ENCODE measurements at places on chromosomes 4 and X.
A peak's percentile ranks its signal among the peaks of the same experiment; 100 is the strongest.

GRCh38 chr4:105558277-105558676, 5.9 kb downstream of the ARHGEF38 start:
- no peak for DNase-seq

GRCh38 chr4:106898621-106899230, 137.4 kb downstream of the DKK2 start:
- peak; percentile 3 for DNase-seq

DNA sequence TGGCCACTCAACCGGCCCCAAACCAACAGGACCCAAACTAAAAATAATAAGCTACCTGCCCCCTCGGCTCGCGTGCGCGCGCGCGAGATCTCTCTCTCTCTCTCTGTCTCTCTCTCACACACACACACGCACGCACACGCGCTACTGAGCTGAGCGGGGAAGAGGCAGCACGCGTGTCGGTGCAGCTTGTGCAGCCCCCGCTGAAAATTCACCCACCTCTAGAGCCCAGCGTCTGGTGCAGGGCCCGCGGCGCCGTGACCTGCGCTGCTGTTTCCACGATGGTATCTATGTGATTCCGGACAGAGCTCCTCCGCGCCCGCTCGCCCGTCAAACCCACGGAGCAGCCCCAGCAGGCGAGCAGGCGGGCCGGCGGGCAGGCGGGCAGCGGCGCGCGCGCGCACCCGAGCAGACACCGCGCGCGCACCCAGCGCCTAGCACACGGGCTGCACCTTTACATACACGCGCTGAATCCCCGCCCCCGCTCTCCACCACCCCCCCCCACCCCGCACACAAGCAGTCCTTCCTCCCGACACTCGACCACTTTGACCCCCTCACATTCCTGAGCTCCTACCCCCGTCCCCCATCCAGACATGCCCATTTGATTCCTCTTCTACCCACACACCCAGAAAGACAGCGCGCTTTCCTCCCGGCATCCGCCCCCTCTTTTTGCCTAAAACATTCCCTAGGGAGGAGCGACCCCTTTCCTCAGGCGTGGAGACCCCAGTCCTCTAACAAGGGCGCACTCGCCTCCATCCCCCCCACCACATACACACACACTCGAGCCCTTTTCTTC, 1.0 kb downstream of the SLITRK4 start:
- no peak for DNase-seq

GRCh38 chrX:135330706-135331105, 21.4 kb downstream of the ETDC start:
- DNase-seq, result no peak

GRCh38 chrX:84240848-84241565, 53.0 kb upstream of the RPS6KA6 start:
- DNase-seq, result no peak

- no peak for DNase-seq
Observed at GRCh38 chrX:134849390-134849789, 141.4 kb upstream of the SMIM10 start.

GRCh38 chrX:109294097-109294814, 187.6 kb downstream of the GUCY2F start:
- no peak for DNase-seq

DNA sequence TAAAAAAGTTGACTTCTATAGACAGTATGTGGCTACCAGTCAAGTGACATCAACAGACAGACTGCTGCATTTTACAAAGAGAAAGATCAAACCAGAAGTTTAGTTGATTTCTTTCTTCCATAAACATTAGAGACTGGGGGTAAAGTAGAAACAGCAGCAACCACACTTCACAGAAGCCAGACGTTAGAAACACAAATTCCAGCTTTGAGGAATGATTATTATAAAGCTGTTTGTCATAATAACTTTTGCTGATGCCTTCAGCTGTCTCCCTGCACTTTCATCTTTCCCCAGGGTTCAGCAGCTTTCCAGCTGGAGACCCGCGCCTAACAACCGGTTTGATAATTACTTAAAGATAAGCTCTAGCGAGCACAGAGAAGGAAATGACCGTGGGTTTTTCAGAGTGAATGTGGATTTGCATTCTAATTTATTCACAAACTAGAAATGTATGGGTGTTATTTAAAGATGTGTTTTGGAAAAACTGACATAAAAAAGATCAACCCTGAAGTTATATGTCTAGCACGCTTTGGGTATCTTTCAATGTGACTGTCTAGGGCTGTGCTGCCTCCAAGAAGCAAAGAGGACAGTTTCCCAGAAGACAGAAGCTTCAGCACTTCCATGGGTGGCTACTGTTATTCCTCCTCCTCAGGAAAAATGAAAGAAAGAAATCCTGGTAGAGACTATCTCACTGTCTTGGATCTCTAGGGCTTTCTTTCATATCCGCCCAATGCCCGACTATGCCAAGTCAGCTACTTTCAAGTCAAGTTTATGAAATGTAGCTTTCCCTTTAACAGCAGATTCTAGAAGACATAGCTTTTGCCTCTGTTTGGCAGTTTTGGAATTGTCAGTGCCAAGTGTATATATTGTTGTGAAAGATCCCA, 15.0 kb upstream of the ENAM start:
- no peak for DNase-seq

GRCh38 chr4:3200423-3201090, 48.4 kb upstream of the MSANTD1 start:
- DNase-seq, result no peak

DNA sequence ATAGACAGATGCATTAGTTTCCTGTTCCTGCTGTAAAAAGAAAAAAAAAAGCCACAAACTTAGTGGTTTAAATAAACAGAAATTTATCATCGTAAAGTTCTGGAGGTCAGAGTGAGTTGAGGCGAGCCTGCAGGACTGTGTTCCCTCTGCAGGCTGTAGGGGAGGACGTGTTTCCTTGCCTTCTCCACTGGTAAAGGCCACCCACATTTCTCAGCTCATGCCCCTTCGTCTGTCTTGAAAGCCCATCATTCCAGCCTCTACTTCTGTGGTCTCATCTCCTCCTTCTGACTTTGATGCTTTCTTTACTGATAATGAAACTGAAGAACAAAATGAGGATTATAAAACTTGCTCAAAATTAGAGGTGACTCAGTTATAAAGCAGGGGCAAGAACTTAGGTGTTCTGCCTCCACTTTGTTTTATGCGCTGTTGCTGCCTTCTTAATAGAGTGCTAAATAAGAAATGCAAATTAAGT, 143.0 kb downstream of the STIM2 start:
- DNase-seq, result no peak

DNA sequence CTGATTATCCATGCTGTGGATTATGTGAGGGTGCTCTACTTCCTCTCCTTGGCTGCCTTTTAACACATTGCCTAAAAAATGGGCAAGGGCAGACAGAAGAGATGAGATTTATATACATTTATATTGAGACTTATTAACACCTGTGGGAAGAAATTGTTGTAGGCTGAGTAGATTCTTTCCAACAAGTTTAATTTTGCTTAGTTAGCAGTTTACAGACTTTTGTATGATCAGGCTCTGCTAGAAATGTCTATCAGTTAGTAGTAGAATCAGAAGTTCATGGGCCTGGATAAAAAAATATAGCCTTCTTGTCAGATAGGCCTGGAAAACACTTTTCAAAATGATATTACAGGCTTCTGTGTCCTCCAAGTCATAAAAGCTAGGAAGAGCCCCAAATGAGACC, 111.3 kb upstream of the LEF1 start:
- no peak for DNase-seq

- peak; percentile 100 for DNase-seq
Observed at GRCh38 chr4:7067452-7068278, at the start of gene GRPEL1. Gene GRPEL1, minus strand, starts transcription at chr4:7068064. Its CDS starts 32 bp downstream, at chr4:7068032.

GRCh38 chr4:79540143-79540542, 132.1 kb upstream of the GK2 start:
- no peak for DNase-seq

- no peak for DNase-seq
Observed at GRCh38 chr4:162347156-162347841, 183.5 kb upstream of the FSTL5 start.

GRCh38 chrX:53383376-53384076, 38.9 kb downstream of the SMC1A start:
- no peak for DNase-seq

GRCh38 chr4:17301869-17302268, 210.0 kb downstream of the QDPR start:
- DNase-seq, result no peak

- no peak for DNase-seq
Observed at GRCh38 chr4:146957237-146957636, 11.6 kb upstream of the TTC29 start.

- no peak for DNase-seq
Observed at GRCh38 chr4:181897935-181898334, 345.3 kb upstream of the TENM3 start.

DNA sequence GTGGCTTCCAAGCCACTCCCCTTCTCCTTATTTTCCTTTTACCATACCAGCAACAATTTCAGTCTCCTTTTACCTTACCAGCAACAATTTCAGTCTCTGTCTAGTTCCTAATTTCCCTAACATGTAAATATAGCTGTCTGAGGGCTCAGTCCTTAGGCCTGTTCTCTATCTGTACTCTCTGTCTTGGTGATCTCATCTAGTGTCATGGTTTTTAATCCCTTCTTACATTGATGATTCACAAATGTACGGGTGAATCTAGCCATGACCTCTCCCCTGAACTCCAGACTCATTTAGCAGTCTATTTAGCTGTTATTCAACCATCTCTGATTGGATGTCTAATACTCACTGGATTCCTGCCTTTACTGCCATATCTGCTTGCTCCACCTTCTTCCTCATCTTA, 7.2 kb downstream of the IL15 start:
- DNase-seq, result no peak

DNA sequence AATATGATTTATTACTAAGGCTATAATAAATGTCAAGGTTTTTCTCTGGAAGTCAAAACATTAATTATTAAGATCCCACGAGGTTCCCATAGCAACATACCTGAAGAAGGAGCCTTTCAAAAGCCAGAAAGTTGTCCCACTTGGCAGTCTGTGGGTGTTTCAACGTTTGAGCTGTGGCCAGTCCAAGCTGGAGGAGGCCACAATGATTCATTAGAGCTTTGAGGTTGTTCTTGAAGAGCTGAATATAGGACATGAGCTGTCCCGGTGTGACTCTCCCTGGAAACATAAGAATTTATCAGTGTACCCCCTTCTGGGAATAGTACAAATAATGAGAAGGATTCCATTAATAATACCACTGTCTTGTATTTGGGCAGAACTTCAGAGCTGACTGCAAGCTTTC, 92.1 kb downstream of the SCFD2 start:
- no peak for DNase-seq

DNA sequence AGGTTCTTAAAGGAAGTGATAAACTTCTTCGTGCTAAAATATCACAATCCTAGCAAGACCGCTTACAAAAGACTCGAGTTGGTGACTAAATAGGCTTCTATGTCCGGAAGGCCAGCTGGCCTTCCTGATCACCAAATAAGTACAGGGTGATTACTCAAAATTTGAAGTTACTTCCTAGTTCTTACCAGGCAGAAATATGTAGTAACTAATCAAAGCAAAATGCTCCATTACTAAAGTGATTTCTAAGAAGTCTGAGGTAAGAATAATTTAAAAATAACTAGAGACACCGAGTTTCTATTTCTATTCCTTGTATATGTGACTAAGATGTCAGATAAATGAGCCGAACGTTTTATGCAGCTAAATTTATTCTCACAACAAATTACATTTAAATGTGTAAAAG, 62.2 kb downstream of the NSUN7 start:
- DNase-seq, result no peak

- no peak for DNase-seq
Observed at GRCh38 chr4:82776925-82777542, 21.6 kb downstream of the SCD5 start.

DNA sequence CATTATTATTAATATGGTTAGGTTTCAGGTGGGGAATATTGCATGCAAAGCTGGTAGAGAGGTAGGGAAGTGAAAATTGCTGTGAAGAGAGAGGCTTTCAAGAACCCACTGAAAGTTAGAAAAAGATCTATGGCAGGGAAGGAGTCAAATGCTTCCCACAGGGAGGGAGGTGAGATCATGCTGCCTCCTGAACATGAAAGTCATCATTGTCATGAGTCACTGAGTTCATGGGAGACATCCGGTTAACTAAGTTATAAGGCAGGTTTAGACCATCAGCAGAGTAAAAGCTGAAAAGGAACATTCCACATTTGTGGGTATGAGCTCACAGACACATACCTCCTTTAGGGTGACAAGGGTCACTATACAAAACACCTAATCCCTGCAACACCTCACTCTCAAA, 16.2 kb downstream of the GATB start:
- no peak for DNase-seq

DNA sequence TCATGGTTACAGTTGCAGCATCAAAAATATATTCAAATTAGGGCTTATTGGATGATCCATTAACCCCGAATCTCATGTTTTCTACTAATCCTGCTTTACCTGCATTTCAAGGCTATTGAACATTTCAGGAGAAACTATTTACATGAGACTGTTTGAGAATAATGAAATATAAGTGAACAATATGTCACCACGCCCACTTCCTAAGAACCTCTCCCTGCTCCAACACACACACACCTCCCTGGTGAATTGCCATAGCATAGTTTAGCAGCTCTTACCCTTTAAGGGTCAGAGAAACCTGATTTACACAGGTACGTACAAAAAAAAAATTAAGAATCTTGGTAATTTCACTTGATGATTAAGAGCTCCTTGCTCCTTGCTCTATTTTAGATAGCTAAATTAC, 113.4 kb downstream of the ANXA5 start:
- DNase-seq, result no peak

- DNase-seq, result peak; percentile 3
Observed at GRCh38 chrX:70998411-70999027, 67.6 kb upstream of the SLC7A3 start.

DNA sequence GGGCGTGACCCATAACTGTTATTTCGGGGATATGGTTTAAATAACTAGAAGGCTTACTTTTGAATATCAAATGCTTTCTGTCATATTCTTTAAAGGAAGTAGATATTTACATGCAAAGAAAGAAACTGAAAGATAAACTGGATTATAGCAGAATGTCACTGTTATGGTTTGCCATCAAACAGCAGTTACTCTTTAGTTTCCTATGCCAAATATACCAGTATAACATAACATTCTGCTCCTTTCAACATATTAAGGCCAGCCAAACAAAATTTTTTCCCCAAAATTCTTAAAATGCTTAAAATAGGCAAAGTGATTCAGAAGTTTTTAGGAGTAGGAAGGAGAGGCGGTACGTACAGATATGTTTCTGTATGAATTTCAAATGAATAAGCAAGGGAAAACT, 27.0 kb downstream of the KDM6A start:
- no peak for DNase-seq

DNA sequence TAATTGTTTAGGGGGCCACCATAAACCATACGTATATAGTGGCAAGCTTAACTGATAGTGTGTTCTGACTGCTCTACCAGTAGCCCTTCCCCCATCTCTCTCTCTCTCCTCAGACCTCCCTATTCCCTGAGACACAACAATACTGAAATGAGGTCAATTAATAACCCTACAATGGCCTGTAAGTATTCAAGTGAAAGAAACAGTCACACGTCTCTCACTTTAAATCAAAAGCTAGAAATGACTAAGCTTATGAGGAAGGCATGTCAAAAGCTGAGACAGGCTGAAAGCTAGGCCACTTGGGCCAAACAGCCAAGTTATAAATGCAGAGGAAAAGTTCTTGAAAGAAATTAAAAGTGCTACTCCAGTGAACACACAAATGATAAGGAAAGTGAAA, 78.0 kb downstream of the PRDM5 start:
- no peak for DNase-seq
